ENCODE measurements at places on chromosomes 7 and 10.
A peak's percentile ranks its signal among the peaks of the same experiment; 100 is the strongest.

- DNase-seq: no peak
- no peak overlapping the region for H3K27ac ChIP-seq
- H3K27me3 ChIP-seq: no peaks in the 10 kb centered on the region
- H3K36me3 ChIP-seq: peaks cover 42% of the 10 kb centered on the region
- H3K4me1 ChIP-seq: peaks cover 14% of the 10 kb centered on the region
Measured at GRCh38 chr7:133290676-133291333, 37.9 kb downstream of the EXOC4 start.

- DNase-seq: peak; percentile 44
- H3K36me3 ChIP-seq: no peaks in the 10 kb centered on the region
Measured at GRCh38 chr10:34808801-34809745, 6.0 kb downstream of the PARD3 start.

DNA sequence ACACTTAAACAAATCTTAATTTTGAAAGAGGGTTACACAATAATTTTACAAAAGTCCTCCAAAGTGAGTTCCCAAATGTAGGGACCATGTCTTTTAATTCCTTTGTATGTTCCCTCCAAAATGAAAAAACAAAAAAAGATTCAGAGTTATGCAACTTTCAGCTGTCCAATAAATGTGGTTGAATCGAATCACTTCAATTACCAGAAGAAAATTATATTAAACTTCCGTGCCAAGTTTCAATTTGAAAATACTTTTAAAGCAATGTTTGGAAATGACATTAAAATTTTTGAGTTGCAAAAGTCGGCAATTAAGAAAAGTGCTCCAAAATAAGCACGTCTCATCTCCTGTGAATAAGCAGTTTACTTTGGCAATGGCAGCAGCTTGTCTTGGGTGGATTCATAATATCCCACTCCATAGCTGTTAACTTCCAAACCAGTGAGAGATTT is 60.3 kb upstream of the C1GALT1 start:
- peaks cover 32% of the 10 kb centered on the region for H3K4me1 ChIP-seq
- DNase-seq: no peak
- no peak overlapping the region for H3K4me3 ChIP-seq

- no peak for DNase-seq
- no peak overlapping the region for H3K27ac ChIP-seq
Measured at GRCh38 chr10:14820010-14820774, 17.6 kb downstream of the CDNF start.

DNA sequence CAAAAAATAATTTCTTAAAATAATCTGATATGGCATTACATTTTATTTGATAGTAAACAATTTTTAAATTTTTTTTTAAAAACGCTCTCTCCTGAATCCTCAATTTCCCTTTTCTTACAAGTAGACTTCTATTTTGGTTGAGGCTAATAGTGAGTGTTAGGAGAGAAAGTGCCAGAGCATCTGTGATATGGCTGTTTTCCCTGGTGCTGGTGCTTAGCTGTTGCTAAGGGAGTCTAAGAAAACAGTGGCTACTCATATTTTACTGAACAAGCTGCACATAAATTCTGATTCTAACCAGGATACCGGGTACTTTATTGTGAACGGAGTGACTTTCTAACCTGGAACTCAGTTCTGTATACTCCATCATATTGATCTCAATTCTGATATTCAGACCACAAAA is 311.1 kb upstream of the KIAA1217 start:
- no peaks in the 10 kb centered on the region for H3K27me3 ChIP-seq
- DNase-seq: no peak
- no peaks in the 10 kb centered on the region for H3K36me3 ChIP-seq

DNA sequence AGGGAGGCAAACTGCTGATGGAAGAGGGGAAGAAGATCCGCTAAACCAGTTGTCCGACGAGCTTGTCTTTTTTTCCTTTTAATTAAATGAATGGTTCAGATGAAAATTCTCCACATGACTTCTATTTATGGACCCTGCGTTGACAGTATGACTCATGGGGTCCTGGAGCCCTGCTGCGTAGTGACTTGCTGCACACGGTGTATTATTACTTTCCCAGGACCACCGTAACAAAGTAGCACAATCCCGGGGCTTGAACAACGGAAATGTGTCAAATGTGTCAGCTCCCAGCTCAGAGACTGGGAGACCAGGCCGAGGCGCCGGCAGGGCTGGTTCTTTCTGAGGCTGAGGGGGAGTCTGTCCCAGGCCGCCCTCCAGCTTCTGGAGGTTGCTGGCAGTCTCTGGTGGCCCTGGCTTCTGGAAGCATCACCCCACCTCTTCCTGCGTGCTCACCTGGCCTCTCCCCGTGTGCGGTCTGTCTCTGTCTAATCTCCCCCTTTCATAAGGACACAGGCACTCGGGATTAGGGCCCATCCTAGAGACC is 33.8 kb upstream of the MNX1 start:
- no peak overlapping the region for H3K27ac ChIP-seq
- H3K27me3 ChIP-seq: peaks cover 35% of the 10 kb centered on the region
- H3K4me1 ChIP-seq: no peaks in the 10 kb centered on the region
- no peak for DNase-seq
- H3K4me3 ChIP-seq: no peak overlapping the region

GRCh38 chr10:127451628-127452027 is 97.5 kb upstream of the NPS start:
- no peaks in the 10 kb centered on the region for H3K36me3 ChIP-seq
- H3K27ac ChIP-seq: no peak overlapping the region
- H3K4me3 ChIP-seq: no peak overlapping the region
- H3K4me1 ChIP-seq: no peaks in the 10 kb centered on the region
